Activated CD4-positive, alpha-beta T cell treated with anti-CD3 and anti-CD28 coated beads, Interleukin-10, Interleukin-2, amounts not matched to agents 100 ng/mL and 50 ng/mL, durations not matched to agents 16 hours and 8 hours (primary cell): ENCODE measurements at places on chromosomes 4 and X.

- no peak for DNase-seq
Observed at GRCh38 chrX:13900351-13900750, 83.5 kb upstream of the GPM6B start.

DNA sequence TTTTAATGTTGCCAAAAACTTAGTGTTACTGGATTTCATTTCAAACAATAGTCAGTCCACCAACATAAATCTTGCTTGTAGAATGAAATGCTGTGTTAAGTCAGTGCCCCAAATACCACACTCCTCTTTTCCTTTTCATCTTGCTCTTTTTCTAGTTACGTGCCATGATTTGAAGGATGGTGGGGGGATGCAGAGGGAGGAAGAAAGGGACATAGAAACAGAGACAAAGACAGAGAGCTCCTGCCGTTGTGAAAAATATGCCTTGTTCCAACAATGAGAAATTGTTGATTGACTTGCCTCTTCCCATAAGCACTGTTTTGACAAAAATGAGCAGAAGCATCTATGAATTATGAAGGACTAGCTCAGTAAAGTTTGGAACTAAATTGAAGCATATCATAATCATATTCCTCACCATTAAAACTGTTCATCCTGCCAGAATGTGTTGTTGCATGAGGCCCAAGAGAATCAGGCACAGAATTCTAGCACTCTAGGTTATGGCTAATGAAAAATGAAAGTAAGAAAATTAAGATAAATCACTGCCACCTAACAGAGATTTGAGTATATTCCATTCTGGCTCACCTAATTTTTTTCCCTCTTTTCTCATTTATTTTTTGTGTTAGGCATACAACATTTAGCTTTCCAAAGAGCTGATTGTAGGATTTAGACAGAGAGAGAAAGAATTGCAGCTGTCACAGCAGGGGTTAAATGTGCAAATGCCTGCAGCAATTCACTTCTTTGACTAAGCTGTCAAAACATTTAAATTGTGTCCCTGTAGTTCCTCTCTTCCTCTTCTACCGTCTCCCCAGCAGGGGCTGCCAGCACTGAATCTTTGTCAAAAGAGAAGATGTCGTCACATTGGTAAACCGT lies 111.6 kb upstream of the PTPN13 start:
- DNase-seq: no peak

GRCh38 chrX:77786365-77786680 lies 307 bp upstream of the ATRX start:
- no peak for DNase-seq

- no peak for DNase-seq
Observed at GRCh38 chrX:30835373-30835772, 53.7 kb downstream of the TAB3 start.

- DNase-seq: no peak
Observed at GRCh38 chr4:48778431-48779094, 1.5 kb downstream of the FRYL start.

- no peak for DNase-seq
Observed at GRCh38 chrX:49247916-49248811, 12.9 kb downstream of the CCDC22 start.

DNA sequence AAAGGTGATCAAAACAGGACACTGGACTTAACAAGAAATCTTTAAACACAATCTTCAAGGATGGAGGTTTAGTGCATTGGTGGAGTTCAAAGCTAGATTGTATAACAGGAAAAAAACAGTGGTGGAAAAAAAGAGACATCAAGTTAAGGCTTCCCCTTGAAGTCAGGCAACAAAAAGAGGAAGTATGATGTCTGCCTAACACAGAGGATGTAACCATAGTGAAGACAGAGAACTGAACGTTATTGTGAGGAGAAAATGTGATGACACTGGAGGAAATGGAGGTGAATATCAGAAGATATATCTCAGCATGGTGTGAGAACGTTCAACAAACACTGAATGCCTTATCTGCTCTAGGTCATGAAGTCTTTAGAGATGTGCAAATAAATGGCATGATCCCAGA lies 192.4 kb upstream of the AR start:
- no peak for DNase-seq

- DNase-seq: no peak
Observed at GRCh38 chr4:72935462-72935861, 134.1 kb downstream of the COX18 start.

DNA sequence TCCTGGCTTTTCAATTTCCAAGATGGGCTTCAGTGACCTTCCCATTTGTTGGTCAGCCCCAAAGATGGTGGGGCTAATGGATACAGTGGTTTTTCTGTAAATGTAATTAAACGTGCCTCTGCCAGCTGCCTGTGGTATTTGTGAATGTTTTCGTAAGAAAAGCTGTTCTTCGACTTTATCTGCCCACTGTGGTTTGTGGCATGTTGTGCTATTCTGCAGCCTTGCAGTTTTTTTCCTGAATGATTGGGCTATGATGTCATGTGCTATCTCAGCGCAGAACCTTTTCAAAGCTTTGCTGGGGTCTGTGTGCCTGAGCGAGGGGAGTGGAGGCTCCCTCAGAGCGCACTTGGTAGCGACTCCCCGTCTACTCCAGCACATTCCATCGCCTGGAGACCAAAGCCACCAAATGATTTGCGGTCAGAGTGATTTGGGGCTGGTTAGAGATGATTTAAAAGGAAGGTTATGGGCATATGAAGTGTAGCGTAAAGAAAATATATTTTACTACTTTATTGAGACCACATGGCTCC lies 137.5 kb downstream of the PALLD start:
- DNase-seq: peak; percentile 24

DNA sequence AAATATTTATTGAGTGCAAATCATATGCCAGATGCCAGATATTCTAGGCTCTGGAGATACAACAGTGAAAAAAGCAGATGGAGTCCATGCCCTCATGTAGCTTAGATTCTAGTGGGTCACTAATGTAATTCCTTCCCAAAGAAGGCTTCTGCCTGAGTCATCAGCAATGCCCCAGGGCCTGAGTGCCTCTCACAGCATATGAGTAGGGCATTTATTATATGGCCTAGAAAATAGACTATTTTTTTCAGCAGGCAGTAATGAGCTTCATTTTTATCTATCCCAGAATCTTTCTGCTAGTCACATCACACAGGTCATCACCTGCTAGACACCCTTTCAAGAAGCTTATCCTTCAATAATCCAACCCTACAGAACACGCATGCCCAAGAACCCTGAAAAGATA lies 22.3 kb downstream of the TMEM31 start:
- no peak for DNase-seq

DNA sequence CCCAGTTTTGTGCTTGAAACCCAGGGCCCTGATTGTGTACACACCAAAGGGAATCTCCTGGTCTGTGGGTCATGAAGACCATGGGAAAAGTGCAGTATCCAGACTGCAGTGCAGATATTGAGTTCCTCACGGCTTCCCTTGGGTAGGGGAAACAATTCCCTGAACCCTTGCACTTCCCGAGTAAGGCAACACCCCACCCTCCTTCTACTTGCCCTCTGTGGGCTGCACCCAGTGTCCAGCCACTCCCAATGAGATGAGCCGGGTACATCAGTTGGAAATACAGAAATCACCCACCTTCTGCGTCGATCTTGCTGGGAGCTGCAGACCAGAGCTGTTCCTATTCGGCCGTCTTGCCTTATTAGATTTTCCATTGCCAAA lies 134.2 kb downstream of the FNIP2 start:
- no peak for DNase-seq

DNA sequence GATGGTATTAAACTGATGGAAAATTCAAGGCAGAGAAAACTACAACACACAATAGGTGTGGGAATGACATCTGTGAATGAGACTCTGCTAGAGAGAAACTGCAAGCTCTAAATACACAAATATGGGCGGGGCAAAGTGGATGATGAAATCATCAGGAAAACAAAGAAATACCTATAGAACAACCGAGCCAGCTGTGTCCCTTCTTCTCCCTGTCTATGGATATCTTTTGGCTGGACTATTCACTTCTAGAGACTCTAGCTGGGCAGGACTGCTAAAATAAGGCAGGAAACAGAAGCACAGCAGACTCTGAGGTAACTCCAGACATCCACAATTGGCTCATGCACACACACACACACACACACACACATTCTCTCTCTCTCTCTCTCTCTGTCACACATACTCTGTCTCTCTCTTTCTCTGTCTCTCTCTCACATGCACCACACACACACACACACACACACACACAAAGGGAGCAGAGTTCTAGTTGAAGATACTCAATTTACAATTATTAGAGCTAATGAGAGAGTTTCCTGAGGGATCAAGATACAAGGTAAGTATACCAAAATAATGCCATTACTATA lies 27.2 kb upstream of the EDNRA start:
- DNase-seq: no peak

DNA sequence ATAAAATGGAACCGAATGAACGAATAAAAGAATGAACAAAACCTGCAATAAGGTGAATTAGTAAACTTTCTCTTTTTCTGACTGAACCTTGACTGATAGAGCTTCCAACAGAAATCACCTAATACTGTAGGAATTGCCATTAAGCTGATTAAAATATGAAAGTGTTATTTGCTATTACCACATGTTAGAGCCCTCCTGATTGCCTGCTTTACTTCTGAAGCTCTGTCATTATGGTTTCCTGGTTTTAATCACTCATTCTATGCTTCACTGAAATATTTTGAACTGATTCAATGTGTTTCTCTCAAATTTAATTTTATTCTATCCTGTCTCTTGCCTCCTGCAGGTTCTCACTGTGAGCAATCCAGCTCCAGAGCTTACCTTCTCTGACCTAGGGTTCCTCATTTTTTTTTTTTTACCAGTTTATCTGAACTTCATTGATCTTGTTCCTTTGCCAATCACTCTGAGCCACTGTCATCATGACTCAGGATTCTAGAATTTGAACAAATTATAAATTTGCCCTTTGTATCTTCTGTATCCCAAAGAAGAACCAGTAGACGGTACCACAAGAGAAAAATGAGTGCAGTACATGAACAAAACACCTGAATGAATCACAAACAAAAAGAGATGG lies 48.1 kb upstream of the UGT2B15 start:
- no peak for DNase-seq

GRCh38 chr4:67581208-67581857 lies 22.8 kb downstream of the STAP1 start:
- peak; percentile 46 for DNase-seq

DNA sequence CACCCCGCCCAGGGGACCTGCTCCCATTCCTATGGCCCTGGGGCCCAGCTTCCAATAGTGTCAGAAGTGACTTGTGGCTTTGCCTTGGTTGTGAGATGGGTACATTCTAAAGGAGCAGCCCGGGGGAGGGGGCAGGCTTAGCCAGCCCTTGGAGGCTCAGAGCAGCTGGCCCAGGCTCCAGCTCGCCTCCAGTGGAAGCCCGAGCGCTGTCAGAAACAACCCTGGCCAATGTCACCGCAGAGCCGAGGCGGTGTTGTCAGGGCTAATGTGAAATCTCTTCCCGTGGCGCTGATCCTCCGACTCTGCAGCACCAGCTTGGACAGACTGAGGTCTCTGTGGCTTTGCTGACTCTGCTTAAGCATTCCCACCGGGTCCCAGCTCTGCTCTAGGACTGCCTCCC lies 29.2 kb upstream of the ZNF81 start:
- no peak for DNase-seq

GRCh38 chr4:6910340-6910959 lies 824 bp downstream of the TBC1D14 start:
- DNase-seq: no peak

DNA sequence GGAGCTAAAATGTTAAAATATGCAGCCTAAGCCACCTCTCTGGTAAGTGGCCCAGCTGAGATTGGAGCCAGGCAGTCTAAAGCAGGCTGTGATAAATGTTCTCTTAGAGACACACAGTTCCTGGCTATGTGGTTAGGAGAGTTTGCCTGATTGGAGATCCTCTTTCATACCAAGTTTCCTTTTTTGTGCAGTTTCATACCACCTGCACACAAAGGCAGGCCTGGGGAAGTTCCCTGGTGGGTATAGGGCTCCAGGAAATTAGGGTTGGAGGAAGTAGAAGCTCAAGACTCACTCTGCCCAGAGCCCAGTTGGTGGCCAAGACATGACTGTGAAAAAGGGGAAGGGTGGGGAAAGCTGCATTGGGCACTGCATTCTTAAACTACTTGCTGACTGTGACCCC lies 16.9 kb downstream of the CYBB start:
- DNase-seq: no peak

- DNase-seq: no peak
Observed at GRCh38 chrX:149682956-149683947, 28.6 kb upstream of the MAGEA11 start.

DNA sequence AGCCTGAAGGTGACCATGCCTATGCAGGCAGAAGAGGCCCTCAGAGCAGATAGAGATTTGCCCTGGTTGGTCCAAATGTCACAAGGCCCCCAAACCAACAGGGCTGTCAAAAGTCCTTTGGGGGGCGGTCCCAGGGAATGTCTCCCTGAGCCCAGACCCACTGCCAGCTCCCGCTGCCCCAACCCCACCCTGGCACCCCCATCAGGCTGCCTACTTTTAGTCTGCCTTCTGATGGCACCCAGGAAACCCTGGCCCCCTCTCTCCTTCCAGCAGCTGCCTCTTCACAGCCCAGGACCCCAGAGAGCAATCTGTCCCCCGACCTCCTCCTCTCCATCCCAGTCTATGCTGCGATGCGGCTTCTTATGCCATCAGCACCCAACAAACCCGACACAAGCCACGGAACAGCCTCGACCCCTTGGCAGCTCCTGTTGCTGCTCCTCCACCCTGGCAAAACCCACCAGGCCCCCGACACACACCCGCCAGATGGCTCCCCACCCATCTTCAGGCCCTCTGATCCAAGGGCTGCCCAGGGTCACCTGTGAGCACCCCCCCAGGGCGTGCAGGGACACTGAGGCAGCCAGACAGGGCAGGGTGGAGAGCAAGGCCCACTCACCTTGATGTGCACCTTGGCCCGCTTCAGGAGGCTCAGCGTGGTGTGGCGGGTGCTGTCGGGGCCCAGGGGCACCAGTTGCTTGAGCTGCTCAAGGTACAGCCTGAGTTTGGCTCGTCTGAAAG lies 9.9 kb downstream of the MXD4 start:
- no peak for DNase-seq

DNA sequence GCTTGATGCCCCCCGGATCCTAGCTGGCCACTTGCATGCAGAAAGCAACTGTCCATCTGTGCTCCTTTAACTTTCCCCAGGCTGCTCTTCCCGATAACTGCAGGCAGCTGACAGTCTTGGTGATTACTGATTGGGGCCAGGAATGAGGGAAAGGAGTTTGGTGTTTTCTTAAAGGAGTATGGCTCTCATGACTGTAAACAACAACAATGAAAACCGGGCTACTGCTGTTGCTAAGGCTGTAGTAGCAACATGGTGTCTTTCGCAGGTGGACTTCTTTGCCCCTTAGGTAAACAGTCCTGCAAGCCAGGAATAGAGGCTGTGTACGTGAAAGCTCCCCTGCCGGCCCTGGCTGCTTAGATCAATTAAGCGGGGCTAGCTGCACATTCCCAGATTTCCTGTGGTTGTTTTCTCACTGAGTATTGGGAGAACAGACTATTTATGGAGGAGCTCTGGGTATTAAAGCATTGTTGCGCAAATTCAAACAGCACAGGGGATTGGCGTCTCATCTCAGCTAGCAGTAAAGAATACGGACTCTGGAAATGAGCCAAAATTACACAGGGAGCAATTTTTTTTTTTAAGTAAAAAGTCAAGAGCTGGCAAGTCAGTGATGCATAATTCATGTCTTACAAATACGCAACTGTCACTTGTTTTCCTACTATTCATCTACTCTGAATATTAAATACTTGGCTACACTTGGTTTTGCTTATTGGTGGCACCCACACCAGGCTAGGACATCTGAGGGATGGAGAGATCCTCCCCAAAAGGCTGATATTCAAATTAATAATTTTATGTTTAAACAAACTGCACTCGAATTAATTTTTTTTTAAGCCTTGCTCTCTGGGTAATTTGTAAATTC lies 61.6 kb upstream of the NAP1L5 start:
- no peak for DNase-seq

GRCh38 chr4:168621806-168622589 lies 125.1 kb downstream of the PALLD start:
- DNase-seq: no peak
